Omental fat pad (tissue), 4 donors: ENCODE measurements at places on chromosomes 7 and 10.

- DNase-seq, result no peak
Measured at GRCh38 chr7:117402109-117402508, 25.2 kb downstream of the ASZ1 start.

- no peak for DNase-seq
Measured at GRCh38 chr10:71393841-71394475, 2.8 kb upstream of the CDH23 start.

GRCh38 chr10:110619514-110620397 lies 24.4 kb upstream of the RBM20 start:
- DNase-seq, result no peak

- no peak for DNase-seq
Measured at GRCh38 chr7:116439841-116440549, 59.5 kb upstream of the CAV2 start.

DNA sequence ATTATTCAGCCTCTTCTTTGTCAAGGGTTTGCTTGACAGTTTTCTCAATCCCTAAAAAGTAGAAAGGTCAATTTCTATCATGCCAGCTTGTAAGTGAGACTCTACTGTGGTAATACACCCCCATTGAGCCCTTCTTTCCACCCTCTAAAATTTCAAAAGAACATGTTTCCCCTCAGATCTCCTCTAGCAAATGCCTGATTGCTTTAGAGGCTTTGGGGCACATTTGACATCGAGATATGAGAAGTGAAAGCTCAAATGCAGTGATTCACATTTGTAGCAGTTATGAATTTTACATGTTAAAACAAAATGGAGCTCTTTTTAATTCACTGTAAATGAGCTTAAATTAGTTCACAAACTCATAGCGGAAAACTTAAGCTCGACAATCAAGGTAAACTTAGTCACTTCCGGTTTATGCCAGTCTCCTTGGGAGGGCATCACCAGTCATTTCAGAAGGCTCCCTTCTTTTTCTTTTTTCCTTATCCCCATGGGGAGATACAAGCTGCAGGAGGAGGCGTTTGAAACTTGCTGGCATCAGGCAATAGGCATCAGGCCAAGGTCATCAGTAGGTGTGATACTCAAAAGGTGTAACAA lies 55.3 kb upstream of the ADO start:
- DNase-seq, result no peak

DNA sequence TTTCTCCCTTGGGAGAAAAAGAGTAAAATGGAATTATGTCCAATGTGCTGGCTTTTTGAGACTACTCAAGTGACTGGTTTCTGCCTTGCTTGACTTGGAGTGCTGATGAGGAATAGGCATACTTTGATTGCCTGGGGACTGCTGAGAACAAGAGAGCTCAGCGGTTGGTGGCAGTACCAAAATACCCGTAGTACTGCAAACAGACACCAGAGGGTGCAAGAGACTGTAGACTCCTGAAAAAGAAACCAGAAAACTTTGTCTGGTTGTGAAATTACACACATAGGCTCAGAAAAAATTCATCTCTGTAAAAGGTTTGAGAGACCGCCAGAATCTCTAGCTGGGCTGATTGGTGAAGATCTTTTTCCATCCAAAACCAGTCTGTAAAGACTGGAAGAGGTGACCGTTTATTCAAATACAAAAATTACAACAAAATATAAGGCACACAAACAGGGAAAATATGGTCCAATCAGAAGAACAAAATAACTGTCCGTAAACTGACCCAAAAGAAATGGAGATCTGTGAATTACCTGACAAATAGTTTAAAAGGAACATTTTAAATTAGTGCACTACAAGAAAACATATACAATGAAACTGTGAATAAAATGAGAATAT lies 18.5 kb downstream of the BICC1 start:
- no peak for DNase-seq

GRCh38 chr7:50646069-50646468 lies 80.9 kb upstream of the DDC start:
- DNase-seq, result no peak

- DNase-seq, result no peak
Measured at GRCh38 chr7:156174428-156174827, 362.2 kb upstream of the SHH start.

GRCh38 chr10:47421057-47421952 lies 37.2 kb upstream of the ZNF488 start:
- no peak for DNase-seq

GRCh38 chr10:105973360-105973759 lies 1191.1 kb downstream of the SORCS1 start:
- DNase-seq, result no peak

GRCh38 chr7:89334797-89335196 lies 539.3 kb upstream of the TEX47 start:
- DNase-seq, result no peak

- no peak for DNase-seq
Measured at GRCh38 chr10:107984581-107984980, 820.1 kb upstream of the SORCS1 start.
